ENCODE measurements at places on chromosomes 7 and 10.

GRCh38 chr7:55210716-55211115, 154.4 kb upstream of the LANCL2 start:
- ATAC-seq, result no peak

GRCh38 chr7:34011017-34011695, 105.8 kb downstream of the BMPER start:
- ATAC-seq, result no peak

GRCh38 chr10:60769406-60769805, 8.9 kb upstream of the CDK1 start:
- ATAC-seq, result no peak

DNA sequence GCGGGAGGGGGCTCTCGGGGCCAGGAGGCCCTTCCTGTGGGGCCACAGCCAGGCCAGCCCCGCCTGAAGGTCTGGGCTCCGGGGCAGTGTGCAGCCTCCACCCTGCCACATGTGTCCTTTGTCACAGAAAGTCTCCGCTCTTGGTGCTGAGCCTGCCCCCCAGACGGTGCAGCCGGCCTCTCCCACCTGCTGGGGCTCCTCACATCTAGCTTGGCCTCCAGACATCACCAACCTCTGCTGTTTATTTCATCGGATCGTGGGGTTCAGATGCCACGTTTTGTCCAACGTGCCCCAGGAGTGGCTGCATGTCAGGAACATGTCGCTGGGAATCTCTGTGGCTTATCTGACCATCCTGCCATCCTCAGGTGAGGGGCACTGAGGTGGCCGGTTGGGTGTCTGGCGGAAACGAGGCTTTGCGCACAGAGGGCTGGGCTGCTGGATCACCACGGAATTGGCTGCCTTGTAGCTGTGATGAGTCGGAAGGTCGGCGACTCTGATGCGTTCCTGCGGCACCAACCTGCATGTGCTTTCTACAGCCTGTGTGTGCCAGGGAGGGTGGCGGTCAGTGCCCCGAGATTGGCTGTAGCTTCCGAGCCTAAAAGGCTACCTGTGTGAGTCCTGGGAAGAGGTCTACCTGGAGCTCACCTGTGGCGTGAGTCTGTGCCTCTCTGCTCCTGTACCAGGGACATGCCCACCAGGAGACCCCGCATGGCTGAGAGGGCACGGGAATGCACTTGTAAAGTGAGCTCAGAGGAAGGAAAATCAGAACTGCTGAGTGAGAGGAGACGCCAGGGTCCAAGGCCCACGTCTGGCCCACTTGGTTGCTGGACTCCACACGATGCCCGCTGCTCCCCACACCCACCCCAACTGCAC, 316.4 kb downstream of the DNAJB6 start:
- ATAC-seq, result no peak

- no peak for ATAC-seq
These were observed 64.0 kb upstream of the TMEM168 start for GRCh38 chr7:112854169-112854568.
